ENCODE measurements at places on chromosomes 6 and 20.

GRCh38 chr6:19788686-19789085 is 48.5 kb upstream of the ID4 start:
- DNase-seq: no peak

DNA sequence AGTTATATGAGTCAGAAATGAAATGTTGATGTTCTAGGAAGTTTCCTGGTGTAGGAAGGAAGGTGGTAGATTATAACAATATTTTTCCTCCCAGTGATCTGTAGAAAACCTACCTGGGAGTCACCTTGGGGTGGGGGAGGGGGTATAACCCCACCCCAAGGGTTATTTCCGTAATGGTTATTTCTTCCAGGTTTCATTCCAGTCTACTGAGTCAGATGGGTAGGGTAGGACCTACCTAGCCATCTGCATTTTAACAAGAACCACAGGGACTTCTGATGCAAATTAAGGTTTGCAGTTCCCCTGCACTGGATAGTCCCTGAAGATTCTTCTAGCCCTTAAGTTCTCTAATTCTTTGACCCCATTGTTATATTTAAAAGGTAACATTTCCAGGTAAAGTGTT is 88.9 kb downstream of the ARMC2 start:
- no peak for DNase-seq

GRCh38 chr6:110341663-110342596 is 16.2 kb downstream of the METTL24 start:
- DNase-seq: no peak

DNA sequence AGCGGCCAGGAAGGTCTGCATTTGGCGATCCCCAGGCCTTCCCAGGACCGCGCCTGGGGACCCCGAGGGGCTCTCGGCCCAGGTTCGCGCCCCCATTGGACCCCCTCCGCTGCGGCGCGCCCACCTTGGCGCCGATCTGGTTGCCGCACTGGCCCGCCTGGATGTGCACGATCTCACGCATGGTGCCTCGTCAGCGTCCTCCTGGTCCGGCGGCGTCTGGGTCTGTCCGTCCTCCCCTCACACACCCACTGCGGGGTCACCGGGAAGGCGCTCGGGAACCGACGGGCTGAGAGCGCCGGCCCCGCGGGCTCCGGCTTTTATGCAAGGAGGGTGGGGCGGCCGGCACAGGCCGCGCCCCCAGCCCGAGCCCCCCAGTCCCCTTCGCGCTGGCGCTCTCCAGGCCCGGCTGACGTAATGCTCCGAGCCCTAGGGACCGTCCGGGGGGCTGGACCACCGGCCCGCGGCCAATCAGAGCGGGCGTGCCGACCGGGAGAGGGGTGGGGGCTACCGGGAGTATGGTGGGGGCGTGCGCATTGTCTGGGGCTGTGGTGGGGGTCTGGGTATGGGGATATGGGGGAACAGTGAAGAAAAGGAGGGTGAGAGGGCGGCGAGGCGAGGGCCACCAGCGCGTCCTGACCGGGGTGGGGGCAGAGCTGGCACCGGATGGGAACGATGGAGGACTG is at the start of gene TUBB2B:
TUBB2B (minus strand) TSS at position 291 of the 683 bp plus-strand sequence; CDS start at position 181, 110 bp downstream.
- no peak for DNase-seq

DNA sequence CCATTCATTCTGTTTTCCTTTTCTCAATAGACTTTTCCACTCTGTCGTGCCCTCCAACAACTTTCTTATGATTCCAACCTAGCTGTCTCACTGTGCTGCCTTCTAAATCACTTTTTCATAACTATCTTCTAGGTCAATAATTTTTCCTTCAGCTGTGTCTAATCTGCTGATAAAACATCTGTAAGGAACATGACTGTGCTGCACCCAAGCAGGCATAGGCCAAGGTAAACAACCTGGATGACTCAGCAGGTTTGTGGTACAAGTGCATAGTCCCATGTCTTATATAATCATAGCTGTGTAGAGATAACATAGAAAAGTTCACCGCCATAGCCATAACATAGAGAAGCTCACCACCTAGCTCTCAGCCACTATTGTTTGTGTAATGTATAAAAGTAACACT is 332.3 kb downstream of the PLCB1 start:
- no peak for DNase-seq

GRCh38 chr6:21079468-21080048 is 514.0 kb upstream of the SOX4 start:
- no peak for DNase-seq

- DNase-seq: no peak
These were observed 19.1 kb downstream of the DOK5 start for GRCh38 chr20:54494303-54495006.

GRCh38 chr6:73893696-73894095 is 197.7 kb downstream of the CD109 start:
- no peak for DNase-seq

GRCh38 chr20:63771046-63771707 is 31.6 kb downstream of the SLC2A4RG start:
- no peak for DNase-seq

DNA sequence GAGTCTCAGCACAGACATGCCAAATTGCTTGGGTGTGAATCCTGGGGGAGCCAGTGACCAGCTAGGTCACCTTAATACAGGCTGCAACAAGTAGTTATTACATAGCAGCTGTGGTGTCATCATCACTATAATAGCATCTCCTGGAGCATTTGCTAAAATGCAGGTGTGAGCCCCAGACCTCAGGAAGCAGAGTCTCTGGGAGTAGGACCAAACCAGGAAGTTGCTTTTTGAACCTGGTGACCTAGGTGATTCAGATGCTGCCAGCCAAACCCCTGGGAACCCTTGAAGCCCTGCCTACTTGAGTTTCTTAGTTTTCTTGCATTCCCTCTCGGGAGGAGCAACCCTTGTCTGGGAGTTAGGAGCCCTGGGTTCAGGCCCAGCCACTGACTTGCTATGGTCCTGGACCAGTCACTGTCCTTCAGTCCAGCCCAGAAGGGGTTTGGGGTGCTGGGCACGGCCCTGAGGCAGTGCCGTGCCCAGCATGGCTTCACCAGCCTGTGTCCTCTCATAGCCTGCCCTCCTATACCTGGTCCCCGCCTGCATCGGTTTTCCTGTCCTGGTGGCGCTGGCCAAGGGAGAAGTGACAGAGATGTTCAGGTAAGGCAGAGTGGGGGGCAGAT is 39.3 kb upstream of the ID1 start:
- no peak for DNase-seq
